ENCODE measurements at places on chromosomes 7 and 10.

DNA sequence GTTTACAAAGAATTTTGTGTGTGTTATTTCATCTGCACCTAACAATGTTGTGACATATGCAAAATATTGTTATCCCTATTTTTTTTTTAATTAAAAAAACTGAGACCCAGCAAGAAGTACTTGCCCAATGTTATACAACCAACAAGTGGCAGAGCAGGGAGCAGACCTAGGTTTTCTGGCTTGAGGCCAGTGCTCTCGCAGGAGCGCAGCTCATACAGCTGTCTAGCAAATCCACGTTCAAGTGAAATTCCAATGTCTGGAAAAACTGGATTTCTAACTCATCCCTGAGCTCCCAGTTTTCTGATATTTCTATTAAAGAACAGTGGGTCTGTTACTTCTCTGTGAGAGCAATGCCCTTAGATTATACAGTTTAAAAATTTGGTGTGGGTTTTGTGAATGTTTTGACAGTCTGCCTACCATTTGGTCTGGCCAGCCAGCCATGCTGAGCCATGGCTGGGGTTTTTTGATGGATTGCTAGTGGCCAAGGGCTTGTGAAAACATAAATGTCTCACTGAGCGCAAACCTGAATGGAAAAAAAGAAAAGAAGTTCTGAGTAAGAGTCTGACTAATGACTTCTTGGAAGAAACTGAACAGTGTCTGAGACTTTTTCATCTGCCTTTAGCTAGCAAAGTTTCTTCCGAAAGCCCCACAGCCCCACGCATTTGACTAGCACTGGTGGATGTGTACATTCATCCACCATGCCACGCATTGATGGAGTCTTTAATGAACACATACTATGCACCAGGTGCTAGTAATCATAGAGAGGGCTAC lies 15.4 kb upstream of the PRF1 start:
- no peak for DNase-seq

GRCh38 chr10:33749067-33749735 lies 414.7 kb upstream of the NRP1 start:
- no peak for DNase-seq

GRCh38 chr7:12643001-12643643 lies 44.3 kb upstream of the ARL4A start:
- DNase-seq: no peak

GRCh38 chr10:116154651-116155050 lies 118.4 kb downstream of the GFRA1 start:
- DNase-seq: no peak

- no peak for DNase-seq
Observed at GRCh38 chr7:47218378-47219176, 363.3 kb downstream of the TNS3 start.

GRCh38 chr10:78207216-78207615 lies 173.6 kb downstream of the RPS24 start:
- DNase-seq: no peak

- DNase-seq: no peak
Observed at GRCh38 chr10:88466786-88467185, 116.3 kb downstream of the RNLS start.

DNA sequence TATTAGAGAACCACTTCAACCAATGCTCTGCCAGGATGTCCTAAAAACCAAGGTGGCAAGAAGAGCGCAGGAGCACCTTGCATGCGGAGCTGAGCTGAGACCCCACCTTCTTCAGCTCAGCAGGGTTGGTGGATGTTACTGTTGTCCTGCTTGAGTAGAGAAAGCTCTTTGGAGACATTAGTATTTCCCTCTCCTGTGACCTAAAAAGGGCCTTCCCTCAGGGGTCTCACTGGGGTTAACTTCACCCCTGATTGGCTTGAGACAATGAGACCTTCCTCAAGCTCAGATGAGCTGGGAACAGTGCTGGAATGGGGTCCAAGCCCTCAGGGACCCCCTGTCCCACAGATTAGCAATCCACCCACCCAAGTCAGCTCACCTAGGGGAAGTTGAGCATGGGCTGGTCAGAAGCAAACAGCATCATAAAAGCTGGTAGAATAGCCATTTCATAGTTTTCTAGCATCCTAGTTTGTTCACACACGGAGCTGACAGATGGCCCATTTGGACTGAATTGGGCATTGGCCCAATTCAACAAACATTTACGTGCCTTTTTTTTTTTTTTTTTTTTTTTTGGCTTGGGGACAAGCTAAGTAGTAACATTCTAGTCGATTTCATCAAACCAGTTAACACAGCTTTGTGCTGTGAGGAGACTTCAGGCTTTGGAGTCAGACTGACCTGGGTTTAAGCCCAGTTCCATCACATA lies 100.6 kb upstream of the HABP2 start:
- no peak for DNase-seq

GRCh38 chr10:113585949-113586348 lies 33.1 kb downstream of the HABP2 start:
- no peak for DNase-seq

DNA sequence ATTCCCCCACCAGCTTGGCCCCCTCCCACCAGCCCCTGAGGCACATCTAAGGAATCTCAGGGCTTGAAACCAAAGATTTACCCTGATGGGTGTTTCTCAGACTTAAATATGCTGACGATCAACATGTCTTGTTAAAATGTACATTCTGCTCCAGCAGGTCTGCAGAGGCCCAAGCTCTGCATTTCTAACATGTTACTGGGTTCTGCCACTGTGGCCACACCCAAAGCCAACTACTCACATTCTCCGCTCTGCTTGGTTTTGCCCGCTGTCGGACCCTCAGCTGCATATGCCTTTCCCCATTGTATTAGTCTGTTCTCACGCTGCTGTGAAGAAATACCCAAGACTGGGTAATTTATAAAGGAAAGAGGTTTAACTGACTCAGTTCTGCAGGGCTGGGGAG lies 8.9 kb downstream of the PIP4K2A start:
- DNase-seq: no peak

- DNase-seq: no peak
Observed at GRCh38 chr10:33201056-33201780, 133.2 kb downstream of the NRP1 start.

DNA sequence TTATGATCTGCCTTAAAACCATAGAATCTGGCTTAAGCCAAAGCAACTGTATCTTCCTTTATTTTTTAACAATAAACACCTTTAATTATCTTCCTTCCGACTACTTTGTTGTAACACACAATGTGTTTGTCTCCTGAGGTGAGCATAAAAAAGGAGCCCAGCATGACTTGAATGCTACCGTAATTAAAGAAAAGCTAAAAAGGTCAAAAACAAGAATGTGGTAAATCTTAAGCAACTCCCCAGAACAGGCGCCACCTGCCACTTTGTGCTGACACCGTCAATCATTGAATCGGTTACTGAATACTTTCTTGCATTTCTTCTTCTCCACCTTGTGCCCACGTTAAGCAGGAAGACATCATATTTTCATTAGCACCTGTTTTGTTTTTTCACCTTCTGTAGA lies 569.9 kb upstream of the C7orf33 start:
- DNase-seq: no peak

DNA sequence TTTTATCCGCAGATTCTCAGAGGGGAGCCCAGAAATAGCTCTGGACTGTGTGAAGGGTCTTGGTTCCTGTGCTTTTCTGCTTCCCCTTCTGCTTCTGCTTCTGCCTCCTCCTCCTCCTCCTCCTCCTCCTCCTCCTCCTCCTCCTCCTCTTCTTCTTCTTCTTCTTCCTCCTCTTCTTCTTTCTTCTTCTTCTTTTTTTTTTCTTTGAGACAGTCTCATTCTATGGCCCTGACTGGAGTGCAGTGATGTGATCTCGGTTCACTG lies 11.6 kb downstream of the PDZD7 start:
- no peak for DNase-seq

- no peak for DNase-seq
Observed at GRCh38 chr7:14740606-14741005, 161.9 kb downstream of the DGKB start.

DNA sequence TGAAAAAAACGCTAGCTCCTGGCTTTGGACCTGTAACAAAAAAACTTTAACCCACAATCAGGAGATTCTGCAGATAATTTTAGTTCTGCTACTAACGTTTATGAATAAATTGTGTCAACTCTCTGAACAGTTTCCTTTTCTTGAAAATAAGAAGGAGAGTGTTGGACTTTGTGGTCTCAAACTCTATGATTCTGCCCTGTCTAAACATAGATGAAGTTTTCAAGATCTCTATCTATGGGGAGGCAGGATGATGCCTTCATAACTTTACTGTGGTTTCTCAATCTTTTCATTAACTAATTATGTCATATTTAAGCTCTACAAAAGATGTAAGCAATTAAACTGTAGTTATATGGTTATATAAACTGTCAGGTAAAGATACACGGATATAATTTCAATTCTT lies 162.0 kb downstream of the REEP3 start:
- no peak for DNase-seq

DNA sequence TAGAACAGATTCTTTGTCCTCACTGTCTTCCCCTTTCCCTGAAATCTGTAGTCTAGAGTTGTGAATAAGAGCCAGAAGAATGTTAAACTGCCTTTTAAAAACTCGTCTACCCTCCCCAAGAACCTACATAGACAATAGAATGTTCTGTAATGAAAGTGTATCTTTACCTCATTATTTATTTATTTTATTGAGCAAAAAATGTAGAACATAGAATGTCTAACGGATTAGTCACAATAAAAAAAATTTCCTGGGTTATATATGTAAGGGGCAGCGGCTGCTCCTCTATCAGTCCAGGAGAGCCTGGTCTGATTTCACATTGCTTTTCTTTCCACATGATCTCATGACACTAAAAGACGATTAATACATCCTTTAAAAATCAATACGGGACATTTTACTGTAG lies 135.7 kb downstream of the SDK1 start:
- no peak for DNase-seq

- no peak for DNase-seq
Observed at GRCh38 chr7:102320601-102321350, 34.1 kb downstream of the SH2B2 start.

DNA sequence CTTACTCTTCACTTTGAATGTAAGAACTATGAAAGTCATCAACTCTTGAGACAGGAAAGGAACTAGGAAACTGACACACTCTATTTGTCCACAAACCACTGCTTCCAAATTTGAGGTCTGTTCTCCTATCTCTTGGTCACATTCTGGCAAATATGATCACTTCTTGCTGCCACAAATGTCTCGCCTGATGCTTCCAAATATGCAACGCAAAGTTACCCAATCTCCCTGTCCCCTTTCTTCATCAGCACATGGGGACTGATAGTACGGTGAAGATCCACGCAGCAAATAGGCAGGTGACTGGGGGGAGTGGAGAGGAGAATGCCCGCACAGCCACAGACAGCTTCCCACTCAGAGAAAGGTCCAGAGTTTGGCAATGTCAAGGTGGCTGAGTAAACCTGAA lies 92.6 kb upstream of the TCF7L2 start:
- DNase-seq: no peak

DNA sequence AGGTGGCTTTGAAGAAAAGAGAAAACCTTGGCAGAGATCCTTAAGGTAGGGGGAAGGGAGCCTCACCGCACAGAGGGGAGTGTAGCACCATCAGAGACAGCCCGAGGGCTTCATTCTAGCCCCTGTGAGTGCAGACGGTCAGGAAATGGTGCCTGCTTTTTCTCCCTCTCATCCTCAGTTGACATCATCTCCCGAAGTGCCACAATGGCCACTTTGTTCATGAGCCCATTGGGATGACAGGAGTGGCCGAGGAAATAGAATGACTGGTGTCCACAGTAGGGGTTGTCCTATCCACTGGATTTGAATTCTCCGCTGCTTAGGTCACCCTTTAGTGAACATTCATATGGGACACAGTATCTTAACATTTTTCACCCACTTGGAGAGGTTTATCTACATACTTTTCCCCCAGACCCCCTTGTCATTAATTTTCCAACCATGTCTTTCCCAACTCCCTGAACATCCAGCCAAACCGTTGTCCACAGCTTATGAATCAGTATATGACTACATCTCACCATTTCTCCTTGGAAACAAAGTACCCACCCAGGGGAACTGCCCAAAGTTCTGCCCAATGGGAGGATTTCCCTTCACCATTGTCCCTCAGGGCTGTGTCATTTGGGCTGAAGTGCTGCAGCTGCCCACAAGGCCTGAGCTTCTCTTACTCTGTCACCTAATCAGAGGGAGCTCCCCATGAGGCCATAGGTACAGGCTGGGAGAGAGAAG lies 108.8 kb downstream of the ADCY1 start:
- DNase-seq: no peak

DNA sequence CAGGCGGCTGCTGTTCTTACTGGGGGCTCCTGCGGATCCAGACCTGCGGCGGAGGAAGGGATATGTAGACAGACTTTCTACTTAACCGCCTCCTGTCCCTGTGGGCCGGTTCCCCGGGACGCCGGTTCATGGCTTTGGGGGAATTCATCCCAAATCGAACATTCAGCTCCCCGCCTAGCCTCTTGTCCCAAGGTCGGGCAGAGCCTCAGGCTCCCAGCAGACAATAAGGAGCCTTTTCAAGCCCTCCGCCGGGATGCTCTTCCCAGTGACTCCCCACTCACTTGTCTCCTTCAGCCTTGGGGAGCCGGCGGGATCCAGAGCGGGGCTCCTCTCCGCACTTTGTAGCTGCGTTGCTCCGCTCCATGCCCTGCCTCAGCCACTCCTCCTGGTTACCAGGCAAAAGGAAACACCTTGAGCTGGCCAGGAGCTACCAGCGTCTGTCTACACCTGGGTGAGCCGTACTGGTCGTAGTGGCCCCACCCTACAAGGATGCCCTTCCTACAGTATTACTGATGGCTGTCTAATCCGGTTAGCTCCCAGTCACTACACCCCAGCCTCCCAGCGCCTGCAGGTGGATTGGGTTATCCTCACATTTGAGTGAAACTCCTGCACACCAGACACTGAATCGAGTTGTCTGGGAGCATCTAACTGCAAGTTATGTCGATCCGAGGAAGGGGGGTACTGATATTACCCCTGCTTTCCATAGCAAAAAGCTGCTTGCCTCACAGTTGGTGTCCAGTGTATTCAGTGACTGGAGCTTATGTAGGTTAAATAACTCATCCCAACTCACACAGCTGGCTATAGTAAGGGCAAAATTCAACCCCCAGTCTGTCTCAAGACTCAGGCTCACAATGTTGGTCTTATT lies at the start of gene C10orf95:
TSS of gene C10orf95 (minus strand) at position 439 of the 865 bp plus-strand sequence. CDS start 450 bp downstream, outside the sequence.
- no peak for DNase-seq

- no peak for DNase-seq
Observed at GRCh38 chr10:104387130-104387888, 33.7 kb downstream of the CFAP58 start.

GRCh38 chr10:83122336-83122735 lies 1017.0 kb upstream of the GHITM start:
- DNase-seq: no peak

DNA sequence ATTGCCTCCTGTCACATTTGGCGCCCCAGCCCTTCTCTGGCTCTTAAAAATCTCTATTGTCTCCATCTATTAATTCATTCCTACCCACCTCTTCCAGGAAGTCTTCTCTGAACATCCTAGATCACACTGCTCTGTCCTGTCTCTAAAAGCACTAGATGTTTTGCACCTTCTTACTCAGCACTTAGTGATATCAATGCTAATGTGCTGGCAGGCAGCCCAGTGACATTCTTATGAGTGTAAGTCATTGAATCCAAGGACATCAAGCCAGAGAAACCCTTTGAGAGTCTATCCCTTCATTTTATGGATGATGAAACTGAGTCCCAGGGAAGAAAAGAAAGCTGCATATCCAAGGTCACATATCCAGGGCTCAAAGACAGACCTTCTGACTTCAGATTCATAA lies 48.3 kb upstream of the PAX2 start:
- no peak for DNase-seq

- DNase-seq: no peak
Observed at GRCh38 chr10:121217331-121217730, 366.2 kb downstream of the WDR11 start.

GRCh38 chr7:1434165-1434718 lies 25.0 kb downstream of the MICALL2 start:
- DNase-seq: no peak

- DNase-seq: no peak
Observed at GRCh38 chr10:48454302-48455054, 148.0 kb downstream of the MAPK8 start.

- DNase-seq: no peak
Observed at GRCh38 chr10:130809181-130809580, 502.3 kb downstream of the TCERG1L start.

Measured in NCI-H1048 (cell line).